ENCODE measurements at places on chromosomes 2 and 18. TPM values are rescaled to one million over a fixed set of nuclear protein-coding genes. Genes with fewer than 3 reads are reported as not detected.
A peak's percentile ranks its signal among the peaks of the same experiment; 100 is the strongest.

DNA sequence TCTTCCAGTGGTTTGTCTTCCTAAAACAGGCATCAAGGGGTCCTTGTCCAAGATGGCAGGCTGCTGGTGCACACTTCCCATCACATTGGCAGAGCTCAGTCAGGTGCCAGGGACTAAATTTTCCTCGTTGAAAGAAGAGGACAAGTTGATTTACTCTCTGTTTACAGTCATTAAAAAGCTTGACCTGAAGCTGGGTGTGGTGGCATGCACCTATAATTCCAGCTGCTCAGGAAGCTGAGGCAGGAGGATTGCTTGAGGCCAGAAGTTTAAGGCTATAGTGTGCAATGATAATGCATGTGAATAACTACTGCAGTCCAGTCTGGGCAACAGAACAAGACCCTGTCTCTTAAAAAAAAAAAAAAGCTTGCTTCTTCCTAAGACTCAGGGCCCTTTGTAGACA is 3.6 kb upstream of the PLB1 start:
- no peak for DNase-seq

DNA sequence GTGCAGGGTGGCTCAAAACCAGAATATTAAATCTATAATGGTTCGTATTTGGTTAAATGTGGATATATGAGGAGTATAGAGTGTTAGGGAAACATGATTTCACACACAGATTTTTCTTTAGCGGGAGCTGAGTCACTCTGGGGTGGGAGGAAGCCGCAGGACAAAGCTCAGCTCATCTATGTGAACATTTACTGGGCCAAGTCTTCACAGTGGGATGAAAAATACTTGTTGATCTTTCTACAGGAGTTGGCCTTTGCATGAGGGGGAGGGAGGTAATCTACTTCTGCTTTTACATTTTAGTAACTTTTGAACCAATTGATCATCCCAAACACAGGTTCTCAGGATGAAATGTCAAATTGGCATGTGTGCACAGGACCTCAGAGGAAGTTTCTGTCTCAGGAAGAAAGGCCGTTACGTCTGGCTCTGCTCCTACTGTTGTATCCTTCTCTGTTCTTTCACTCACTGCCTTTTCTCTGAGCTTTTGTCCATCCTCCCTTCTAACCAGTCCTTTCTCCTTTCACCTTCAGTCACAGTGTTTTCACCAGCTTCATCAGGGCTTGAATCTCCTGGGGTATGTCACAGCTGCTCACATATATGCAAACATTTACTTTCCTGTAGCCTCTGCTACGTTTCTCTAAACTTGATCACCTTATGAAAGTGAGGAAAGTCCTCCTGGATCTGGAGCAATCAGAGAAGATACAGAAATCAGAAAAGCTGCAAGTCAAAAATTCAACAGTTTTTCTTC is 943.3 kb upstream of the FANCL start:
- DNase-seq: no peak

The TBR1 gene
- polyA plus RNA-seq: not detected

DNA sequence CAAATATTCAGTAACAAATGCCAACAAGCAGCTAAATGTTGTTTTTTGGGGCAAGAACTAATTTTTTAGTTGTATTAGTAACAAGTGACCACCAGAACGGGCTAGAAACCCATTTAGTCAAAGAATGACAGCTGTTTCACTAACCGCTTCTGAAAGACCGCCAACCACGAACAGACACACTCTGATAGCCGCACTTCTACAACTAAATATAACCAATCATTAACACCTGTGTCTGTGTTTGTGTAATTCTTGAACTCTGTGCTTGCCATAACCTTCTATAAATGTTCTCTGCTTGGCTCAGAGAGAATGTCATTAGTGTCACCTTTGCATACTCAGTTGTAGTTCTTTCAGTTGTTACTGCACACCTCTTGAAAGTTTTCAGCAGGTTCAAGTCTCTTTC is 526.3 kb upstream of the LRRTM1 start:
- DNase-seq: no peak

GRCh38 chr2:67792681-67793091 is 270.1 kb downstream of the C1D start:
- DNase-seq: no peak

The SPATA3 gene
- polyA plus RNA-seq: not detected

DNA sequence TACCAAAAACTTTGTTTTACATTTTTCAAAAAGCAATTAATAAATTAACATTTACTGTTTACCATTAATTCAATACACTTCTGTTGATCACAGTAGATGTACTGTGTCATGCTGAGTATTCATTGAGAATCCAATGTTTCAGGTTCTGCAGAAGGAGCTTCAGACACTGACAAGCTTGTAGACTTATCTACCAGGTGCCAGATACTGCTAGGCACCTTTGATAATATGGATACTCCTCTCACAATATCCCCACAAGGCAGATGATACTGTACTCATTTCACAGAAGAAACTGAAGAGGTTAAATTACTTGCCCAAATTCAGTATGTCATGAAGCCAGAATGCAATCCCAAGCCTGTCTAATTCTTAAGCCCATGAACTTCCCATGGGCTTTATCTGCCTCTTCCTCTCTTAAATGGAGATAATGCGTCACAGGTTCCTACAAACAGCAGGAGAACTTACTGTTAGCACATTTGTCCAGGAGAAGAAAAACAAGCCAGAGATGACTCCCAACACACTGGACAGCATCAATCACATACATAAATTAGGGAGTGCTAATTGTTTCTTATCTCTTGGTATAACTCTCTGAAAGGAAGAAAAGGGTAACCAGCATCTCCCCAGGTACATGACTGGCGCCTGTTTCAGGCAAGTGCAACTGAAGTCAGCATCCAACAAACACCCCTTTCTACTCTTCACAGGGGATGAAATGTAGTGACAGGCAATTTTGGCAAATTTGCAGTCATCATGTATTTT is 27.4 kb downstream of the ITSN2 start:
- DNase-seq: no peak

- peak; percentile 45 for DNase-seq
These were observed 1.3 kb upstream of the IL1R1 start for GRCh38 chr2:102141011-102141943.

DNA sequence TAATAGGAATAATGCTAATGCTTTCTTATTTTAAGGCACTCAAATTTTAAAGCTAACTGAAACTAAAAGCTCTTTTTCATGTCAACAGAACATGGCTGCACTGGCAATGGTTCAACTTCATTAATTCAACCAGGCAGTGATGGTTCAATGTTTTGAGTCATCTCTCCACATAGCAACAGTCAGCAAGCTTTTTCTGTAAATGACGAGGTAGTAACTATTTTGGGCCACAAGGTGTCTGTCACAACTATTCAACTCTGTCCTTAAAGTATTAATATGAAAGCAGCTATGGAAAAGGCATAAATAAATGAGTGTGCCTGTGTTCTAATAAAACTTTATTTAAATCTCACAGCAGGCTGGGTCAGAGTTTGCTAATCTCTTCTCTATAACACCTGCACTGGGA is 1425.6 kb upstream of the PIK3C3 start:
- no peak for DNase-seq

- DNase-seq: no peak
These were observed 33.6 kb downstream of the CYP26B1 start for GRCh38 chr2:72113847-72114692.

The SAG gene
- not detected for polyA plus RNA-seq

DNA sequence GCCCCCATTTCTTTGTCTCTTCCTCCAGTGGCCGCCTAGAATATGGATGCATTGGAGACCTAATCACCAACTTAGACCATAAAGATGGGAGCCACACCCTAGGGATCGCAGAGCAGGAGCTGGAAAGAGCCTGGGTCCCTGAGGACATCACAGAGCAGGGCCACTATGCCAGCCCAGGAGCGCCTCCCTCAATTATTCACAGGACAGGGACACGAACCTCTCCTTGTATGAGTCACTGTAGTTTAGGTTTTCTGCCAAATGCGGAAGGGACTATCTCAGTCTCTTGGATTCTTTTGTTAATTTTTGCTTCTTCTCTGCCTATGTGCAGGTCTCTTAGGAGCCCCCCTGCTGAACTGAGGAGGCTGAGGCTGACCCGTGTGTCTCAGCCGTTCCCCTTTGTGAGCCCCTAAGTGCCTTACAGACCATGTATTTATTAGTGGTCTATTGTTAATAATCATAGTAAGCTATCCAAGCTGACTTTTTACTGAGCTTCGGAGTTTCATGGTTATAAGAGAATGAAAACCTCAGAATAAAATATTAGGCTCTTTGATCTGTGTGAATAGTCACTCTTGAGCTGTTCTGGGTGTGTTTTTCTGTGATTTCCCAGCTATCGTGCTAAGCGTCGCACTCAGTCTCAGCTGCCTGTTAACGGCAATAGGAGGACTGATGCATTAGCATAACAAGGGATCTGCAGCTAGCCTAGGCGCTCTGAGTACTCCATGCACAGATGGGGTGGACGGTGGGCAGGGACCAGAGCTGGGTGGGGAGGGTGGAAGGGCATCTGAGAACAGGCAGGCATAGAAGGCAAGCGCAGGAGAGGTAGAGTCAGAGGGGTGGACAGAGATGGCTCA is 12.7 kb upstream of the PTPN4 start:
- DNase-seq: no peak

The PDE1A gene
- 17.8 TPM for polyA plus RNA-seq

GRCh38 chr2:210092791-210093190 is 78.4 kb downstream of the KANSL1L start:
- DNase-seq: no peak

Data from ovary (tissue), 10 donors.